ENCODE measurements at places on chromosomes 2 and 18. TPM values are rescaled to one million over a fixed set of nuclear protein-coding genes. Genes with fewer than 3 reads are reported as not detected.

DNA sequence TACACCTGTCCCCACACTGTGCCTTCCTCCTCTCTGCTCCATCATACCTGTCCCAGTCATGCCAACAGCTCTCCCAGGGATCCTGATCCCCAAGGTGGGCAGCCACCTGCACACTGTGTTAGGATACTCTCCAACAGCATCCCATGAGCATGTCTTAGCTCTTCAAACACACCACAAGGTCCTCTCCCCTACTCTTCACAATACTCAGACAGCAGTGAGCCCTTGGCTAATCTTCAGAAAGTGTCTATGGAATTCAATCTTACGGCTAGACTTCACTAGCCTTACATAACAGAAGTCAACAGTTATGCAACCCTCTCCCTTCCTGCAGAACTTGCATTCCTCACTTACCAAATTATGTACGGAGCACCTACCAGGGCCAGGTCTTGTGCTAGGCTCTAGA lies 79.9 kb downstream of the MYO5B start:
- peaks cover 19% of the 10 kb centered on the region for H3K27me3 ChIP-seq
- no peak for DNase-seq
- no peak overlapping the region for H3K4me3 ChIP-seq
- no peak overlapping the region for H3K27ac ChIP-seq
- H3K36me3 ChIP-seq: no peaks in the 10 kb centered on the region

DNA sequence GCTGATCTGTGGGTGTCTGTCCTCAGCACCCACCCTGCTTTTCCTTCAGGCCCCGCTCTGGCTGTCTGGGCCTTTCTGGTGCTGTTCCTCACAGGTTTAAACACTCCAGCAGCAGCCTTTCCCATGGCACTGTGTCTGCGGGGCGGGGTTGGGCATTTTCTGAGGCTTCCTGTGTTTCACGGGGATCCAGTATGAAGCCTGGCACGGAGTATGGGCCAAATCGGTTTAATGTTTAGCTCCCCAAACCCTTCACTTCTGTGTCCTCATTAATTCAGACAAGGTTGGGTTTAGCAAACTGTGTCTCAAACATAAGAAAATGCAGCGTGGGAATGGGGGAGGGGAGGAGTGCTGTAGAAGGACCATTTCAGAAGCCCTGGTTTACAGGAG lies 44.9 kb downstream of the HPCAL1 start:
- H3K36me3 ChIP-seq: no peaks in the 10 kb centered on the region
- no peak for DNase-seq
- no peak overlapping the region for H3K27ac ChIP-seq
- H3K4me3 ChIP-seq: no peak overlapping the region
- H3K4me1 ChIP-seq: peaks cover 72% of the 10 kb centered on the region

GRCh38 chr18:58048081-58048642 lies 4.1 kb downstream of the NEDD4L start:
- H3K36me3 ChIP-seq: no peaks in the 10 kb centered on the region
- DNase-seq: no peak
- peaks cover 22% of the 10 kb centered on the region for H3K4me1 ChIP-seq
- no peak overlapping the region for H3K27ac ChIP-seq
- H3K4me3 ChIP-seq: no peak overlapping the region

GRCh38 chr2:20590704-20591515 lies 60.0 kb downstream of the HS1BP3 start:
- no peaks in the 10 kb centered on the region for H3K36me3 ChIP-seq
- no peak overlapping the region for H3K27ac ChIP-seq
- DNase-seq: no peak

GRCh38 chr2:1621501-1621900 lies 122.8 kb downstream of the PXDN start:
- no peak for DNase-seq
- H3K27me3 ChIP-seq: no peaks in the 10 kb centered on the region
- H3K27ac ChIP-seq: no peak overlapping the region
- H3K4me1 ChIP-seq: peaks cover 11% of the 10 kb centered on the region
- no peaks in the 10 kb centered on the region for H3K36me3 ChIP-seq
- H3K4me3 ChIP-seq: no peak overlapping the region

DNA sequence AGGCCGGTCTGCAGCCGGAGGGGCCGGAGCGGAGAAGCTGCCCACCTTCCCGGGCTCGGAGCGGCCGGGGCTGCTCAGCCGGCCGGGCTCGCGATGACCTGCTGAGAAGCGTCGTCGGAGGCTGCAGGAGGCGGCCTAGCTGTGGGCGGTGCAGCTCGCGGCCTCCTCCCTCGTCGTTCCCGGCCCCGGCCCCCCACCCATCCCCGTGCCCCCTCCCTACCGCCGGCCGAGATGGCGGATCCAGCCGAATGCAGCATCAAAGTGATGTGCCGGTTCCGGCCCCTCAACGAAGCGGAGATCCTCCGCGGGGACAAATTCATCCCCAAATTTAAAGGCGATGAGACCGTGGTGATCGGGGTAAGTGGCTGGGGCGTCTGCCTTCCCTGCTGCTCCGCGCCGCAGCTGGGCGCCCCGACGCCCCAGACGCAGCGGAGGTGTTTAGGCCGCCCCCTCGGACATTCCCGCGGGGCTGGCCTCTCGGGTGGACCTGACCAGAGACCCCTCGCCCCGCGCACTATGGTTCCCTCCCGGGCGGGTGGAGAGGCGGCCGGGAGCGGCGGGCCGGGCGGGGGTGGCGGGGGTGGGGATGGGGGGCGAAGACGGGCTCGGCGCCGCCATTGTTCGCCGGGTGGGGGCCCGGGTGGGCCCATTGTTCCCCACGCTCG lies 492 bp downstream of the KIF5C start:
- H3K4me3 ChIP-seq: peak overlapping the region; percentile 82
- no peaks in the 10 kb centered on the region for H3K36me3 ChIP-seq
- DNase-seq: no peak
- peaks cover 35% of the 10 kb centered on the region for H3K27me3 ChIP-seq
- no peak overlapping the region for H3K27ac ChIP-seq

Gene SPEG
- total RNA-seq: 0.42 TPM

Gene IRS1
- 3.2 TPM for total RNA-seq

Gene ASXL2
- 38.4 TPM for total RNA-seq

Gene TM4SF20
- total RNA-seq: not detected

Gene TMEM247
- not detected for total RNA-seq

Gene SLC9A4
- 0.05 TPM for total RNA-seq

Gene IHH
- not detected for total RNA-seq
